Stimulated activated CD4-positive, alpha-beta T cell treated with anti-CD3 and anti-CD28 coated beads, Interleukin-1b, Interleukin-23, amount 100 ng/mL, for 24 hours (primary cell): ENCODE measurements at places on chromosomes 3 and 15.
A peak's percentile ranks its signal among the peaks of the same experiment; 100 is the strongest.

DNA sequence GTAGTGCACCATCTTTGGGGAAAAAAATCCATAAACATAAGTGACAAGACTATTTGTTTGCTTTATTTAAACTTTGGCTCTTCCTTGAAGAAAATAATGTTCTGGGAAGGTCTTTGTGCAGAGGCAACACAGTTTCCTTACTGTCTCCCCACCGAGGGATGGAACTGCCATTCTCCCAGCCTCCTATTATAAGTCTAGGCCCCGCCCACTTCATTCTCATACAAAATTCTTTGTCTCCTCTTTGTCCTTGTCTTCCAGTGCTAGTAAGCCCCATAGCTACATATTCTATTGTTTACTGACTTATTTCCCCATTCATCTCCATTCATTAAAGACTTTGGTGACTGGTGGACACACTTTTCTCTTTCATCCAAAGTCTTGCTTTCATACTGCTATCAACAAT is 316.5 kb upstream of the ROBO2 start:
- DNase-seq = no peak

GRCh38 chr15:77107531-77108355 is 36.8 kb upstream of the TSPAN3 start:
- DNase-seq = no peak

DNA sequence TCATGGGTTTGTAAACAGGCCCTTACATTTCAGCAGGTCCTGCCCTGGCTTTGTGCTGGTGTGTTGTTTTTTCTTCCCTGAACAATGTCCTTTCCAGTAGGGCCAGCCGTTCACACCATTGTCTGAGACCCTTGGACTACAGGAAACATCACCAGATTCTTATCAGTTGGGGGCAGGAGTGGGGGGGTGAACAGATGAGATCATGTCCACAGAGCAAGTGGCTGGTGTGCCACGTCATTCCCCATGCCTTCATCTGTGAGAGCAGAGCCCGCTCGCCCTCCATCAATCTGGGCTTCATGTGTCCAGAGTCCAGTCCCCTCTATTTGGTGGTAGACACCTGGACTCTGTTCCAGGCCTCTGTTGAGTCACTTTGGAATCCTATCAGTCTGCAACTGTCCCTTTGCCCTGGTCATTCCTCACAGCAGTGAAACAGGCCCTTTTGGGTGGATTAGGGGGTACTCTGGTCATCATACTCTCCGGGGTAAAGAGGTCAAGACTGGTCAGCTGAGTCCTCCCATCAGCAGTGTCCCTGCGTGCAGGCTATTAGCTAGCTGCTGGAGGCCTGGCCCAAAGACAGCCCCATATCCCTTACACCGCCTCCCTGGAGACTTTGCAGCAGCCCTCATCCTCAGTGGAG is 15.0 kb downstream of the SEMA3G start:
- DNase-seq = no peak

- DNase-seq = no peak
Measured at GRCh38 chr3:77254967-77255831, 215.3 kb downstream of the ROBO2 start.

DNA sequence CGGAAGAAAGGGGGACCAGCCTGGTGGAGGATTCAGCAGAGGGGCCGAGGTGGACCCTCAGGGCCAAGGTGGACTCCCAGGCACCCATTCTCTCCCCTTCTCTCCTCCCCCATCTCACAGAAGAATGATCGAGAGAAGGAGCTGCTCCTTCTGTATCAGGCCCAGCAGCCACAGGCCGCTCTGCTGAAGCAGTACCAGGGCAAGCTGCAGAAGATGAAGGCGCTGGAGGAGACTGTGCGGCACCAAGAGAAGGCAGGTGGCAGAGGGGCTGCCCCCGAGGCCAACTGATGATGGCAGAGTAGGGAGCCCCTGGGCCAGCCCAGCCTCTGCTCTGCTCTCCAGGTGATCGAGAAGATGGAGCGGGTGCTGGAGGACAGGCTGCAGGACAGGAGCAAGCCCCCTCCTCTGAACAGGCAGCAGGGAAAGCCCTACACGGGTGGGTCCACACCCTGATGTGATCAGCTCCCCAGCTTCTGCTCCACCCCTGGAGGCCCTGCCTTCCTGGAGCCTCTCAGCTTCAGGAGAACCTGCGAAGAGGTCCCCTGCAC is 36.5 kb downstream of the CYP11A1 start:
- no peak for DNase-seq

DNA sequence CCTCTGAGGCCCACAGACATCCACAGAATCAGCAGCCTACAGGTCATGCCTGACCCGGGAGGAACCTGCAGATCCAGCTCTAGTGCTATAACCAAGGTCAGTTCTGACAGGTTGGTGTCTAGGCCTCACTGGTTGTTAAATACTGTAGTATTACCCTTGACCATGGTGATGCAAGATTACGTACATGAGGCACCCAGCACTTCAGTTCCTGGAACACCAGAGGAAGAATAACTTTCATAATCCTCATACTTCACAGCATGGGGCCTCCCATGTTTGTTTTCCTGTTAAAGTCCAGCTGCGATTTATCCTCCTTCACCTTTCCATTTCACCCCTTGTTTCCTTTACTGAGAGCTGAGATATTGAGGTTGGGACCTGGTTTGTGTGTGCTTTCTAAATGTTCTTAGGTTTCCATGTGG is 34.4 kb upstream of the GLCE start:
- no peak for DNase-seq

DNA sequence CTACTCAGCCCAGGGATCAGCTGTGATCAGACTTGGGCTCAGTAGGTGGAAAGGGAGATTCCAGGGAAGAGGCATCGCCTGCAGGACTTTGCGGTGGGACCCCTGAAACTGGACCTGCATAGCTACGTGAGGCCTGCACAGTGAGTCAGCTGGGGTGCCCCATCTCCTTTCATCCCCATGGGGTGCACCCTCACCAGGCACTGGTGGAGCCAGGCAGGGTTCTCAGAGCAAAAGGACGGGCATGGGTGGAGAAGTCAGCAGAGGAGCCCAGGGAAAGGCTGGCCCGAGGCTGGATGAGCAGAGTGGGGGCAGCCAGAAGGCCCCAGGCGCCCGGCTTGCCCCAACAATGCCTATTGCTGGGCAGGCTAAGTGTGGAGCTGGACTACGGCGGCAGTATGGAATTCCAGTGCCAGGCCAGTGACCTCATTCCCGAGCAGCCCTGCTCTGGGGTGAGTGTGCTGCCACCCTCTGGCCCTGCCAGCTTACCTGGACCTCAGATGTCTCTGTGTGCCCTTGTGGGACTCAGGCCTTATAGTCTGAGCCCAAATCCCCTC is 19.7 kb downstream of the ACAA1 start:
- DNase-seq = no peak

DNA sequence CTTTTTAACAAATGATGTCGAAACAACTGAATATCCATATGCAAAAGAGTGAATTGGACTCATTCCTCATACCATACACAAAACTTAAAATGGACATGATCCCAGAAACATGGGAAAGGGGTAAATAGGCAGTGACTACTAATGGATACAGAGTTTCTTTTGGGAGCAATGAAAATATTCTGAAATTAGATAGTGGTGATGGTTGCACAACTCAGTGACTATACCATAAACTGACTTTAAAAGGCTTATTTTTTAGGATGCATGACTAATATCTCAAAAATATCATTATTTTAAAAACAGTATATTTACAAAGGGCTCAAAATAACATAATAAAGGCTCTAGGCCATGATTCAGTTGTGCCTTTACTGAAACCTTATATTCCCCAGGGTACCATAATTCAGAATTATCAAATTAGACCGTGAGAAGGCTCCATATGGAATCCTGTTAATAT is 16.3 kb upstream of the ATP13A3 start:
- DNase-seq = no peak

- DNase-seq = no peak
Measured at GRCh38 chr15:82018201-82018600, 27.6 kb downstream of the MEX3B start.

GRCh38 chr3:48565591-48566400 is 2.2 kb upstream of the UCN2 start:
- no peak for DNase-seq

- no peak for DNase-seq
Measured at GRCh38 chr3:194800002-194800401, 114.3 kb downstream of the FAM43A start.

DNA sequence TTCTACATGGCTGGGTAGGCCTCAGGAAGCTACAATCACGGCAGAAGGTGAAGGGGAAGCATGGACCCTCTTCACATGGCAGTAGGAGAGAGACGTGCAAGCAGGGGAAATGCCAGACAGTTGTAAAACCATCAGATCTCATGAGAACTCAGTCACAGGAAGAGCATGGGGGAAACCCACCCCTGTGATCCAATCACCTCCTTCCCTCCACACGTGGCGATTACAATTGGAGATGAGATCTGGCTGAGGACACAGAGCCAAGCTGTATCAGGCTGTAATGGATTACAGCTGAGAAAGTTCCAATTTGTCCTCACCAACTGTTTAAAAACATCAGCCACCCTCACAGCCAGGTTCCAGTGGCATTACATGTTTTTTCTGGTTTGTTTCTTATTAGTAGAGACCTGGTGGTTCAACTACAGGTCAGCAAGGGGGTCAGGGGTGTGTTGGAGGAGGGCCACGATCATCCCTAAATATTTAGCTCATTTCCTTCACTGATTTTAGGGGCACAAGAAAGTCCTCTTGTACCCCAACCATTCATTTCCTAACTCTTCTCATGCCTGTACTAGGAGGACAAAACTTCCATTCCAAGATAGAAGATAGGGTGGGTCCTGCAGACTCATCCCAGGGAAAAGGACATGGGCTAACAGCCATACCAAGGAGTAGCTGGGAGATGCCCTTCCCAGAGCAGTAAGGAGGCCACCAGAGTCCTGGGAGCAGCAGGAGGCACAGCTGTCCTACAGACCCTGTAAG is 54.4 kb downstream of the ANXA2 start:
- no peak for DNase-seq

- no peak for DNase-seq
Measured at GRCh38 chr15:89396723-89397652, 62.4 kb upstream of the POLG start.

DNA sequence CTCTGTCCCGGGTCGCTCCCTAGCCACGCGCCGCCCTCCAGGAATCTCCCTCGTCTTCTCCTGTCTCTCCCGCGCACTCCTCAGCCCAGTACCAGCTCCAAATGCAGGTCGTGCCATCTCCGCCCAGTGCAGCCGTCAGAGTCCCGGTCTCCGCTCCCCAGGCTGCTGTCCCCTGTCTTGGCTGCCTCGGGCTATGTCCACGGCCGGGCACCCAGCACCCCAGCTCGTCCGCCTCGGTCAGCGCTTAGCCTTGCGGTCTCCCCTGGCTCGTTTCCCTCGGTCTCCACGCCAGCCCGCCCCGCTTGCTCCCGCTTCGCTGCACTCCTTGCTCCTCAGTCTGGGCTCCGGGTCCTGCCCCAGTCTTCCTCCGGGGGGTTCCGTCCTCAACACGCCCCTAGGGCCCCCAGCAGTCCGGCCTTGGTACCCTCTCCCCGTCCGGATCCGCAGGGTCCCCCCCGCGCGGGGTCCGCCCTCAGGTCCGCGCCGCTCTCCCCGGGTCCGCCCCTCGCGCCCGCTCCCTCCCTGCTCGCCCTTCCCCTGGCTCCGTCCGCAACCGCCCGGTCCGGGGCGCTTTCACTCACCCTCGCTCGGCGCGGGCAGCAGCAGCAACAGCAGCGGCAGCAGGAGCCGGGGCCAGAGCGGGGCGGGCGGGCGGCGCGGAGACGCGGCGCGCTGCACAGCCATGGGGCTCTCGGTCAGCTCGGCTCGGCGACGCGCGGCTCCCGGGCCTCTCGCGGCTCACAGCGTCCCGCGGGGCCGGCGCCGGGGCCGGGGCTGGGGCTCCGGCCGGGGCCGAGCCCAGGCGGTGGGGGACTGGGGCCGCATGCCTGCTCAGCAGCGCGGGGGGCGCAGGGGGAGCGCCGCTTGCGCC is 462 bp downstream of the IGDCC3 start:
- DNase-seq = no peak

- DNase-seq = no peak
Measured at GRCh38 chr15:91967935-91968606, 114.6 kb downstream of the SLCO3A1 start.

DNA sequence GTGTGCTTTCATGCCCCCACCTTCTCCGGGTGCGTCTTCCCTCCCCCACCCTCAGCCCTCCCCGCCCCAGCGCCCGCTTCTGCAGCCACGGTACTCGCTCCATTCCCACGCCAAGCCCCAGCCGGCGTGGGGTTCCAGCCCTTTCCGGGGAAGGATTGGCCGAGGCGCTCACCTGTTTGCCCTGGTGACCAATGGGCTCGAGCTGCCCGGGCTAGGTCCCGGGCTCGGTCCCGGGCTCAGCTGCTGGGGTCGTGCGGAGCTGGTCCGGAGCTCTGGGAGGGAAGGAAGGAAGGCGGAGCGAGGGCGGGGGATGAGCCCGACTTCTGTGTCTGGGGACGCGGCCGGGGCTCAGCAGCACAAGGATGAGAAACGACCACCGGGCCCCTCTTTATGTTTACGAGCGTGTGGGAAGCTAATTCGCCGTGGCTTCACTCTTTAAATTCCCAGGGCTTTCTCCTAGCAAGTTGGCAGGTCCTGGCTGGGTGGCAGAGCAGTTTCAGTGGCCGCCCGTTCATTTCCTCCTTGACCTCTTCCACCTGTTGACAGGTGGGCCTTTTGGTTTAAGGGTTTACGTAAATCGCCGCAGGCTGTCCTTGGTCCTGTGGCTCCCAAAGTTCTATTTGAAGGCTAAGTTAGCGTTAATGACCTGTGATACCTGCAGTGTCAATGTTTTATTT is at the start of gene IGSF10:
Gene IGSF10, minus strand, starts transcription at position 288 of the 677 bp plus-strand sequence. CDS start 2,352 bp downstream, outside the sequence.
- no peak for DNase-seq

DNA sequence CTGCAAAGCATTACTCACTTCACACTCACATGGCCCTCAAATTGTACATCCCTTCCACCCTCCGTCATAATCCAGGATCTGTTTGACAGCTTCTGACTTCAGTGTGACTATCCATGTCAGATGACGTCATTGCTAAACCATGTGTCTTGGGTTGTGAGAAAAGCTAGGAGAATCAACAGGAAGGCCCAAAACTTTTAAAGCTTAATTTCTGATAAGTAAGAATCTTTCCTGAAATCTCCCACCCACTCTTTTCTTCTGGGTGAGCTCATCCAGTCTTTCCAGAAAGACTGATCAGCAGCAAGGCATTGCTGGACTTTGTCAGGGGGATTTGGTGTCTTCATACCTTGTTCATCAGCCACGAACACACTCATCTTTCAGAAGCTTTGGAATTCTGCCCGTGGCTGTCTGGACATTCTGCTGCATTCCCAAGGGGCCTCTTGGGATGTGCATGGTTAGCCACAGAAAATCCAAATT is 11.5 kb upstream of the LMCD1 start:
- DNase-seq = no peak

DNA sequence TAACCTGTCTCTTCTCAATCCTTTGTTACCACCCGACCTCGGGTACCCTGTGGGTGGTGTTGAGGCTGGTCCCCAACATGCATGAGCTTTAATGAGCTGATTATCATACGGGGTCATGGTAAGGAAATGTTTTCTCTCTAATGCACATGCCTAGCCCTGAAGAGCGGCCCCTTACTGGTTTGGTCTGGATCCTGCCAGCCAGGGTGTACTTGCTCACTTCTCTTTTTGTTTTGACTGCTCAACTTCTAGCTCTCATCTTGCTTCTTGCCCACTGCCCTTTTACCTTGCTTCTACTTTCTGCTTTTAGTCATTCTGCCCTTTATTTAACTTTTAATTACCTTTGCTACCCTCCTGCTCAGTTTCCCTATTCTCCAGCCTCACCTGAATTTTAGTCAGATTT is 44.3 kb upstream of the ACAD9 start:
- no peak for DNase-seq

- DNase-seq = peak; percentile 11
Measured at GRCh38 chr15:52440414-52440813, 88.3 kb downstream of the MYO5A start.
